ENCODE measurements at places on chromosomes 6 and 20. TPM values are rescaled to one million over a fixed set of nuclear protein-coding genes. Genes with fewer than 3 reads are reported as not detected.

DNA sequence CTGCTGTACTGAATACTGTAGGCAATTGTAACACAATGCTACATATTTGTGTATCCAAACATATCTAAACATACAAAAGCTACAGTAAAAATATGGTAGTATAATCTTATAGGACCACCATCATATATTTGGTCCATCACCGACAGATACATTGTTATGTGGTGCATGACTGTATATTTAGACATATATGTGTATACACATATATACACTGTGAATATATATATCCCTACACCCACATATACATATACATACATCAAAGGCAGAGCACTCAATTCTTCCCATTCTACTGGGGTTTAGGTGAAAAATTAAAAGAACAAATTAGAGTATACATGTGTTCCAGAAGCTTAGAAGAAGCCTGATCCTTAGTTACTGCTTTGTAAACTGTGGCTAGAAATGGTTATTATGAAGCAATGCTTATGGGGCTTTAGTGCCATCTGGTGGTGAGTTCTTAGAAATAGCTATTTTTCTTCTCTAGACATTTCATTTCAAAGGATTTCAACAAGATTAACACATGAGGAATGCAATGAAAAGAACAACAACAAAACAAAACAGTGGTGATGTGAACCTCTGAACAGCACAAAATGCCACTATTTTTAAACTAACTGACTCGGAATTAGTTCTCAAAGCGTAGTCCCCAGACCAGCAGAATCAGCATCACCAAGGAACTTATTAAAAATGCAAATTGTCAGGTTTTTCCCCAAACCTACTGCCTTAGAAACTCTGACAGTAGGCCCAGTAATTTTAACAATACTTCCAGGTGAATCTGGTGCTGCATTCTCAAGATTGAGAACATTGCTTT lies 38.0 kb downstream of the PKHD1 start:
- H3K27me3 ChIP-seq: no peaks in the 10 kb centered on the region
- no peaks in the 10 kb centered on the region for H3K36me3 ChIP-seq
- no peaks in the 10 kb centered on the region for H3K4me1 ChIP-seq
- DNase-seq: no peak
- H3K4me3 ChIP-seq: no peak overlapping the region

- H3K27ac ChIP-seq: no peak overlapping the region
- H3K4me1 ChIP-seq: no peaks in the 10 kb centered on the region
- H3K27me3 ChIP-seq: no peaks in the 10 kb centered on the region
- DNase-seq: no peak
- no peaks in the 10 kb centered on the region for H3K36me3 ChIP-seq
Observed at GRCh38 chr6:301526-301925, 9.2 kb downstream of the DUSP22 start.

DNA sequence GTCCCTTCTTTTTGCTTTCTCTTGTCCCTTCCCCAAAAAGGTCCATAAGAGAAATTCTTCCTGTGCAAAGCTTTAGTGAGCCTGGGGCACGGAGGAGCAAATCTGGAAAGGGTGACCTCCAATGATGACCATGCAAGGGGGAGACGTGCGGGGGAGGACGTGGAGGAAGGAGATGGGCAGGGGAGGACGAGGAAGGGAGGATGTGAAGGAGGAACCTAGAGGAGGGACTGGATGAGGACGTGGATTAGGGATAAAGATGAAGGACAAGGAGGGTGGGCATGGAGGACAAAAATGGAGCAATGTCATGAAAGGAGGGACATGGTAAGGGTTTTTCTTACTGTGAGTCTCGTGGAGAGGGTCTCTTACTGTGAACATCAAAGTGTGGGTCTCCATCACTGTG lies 139.5 kb downstream of the ERMARD start:
- DNase-seq: no peak
- H3K27me3 ChIP-seq: no peaks in the 10 kb centered on the region
- no peak overlapping the region for H3K27ac ChIP-seq
- H3K4me1 ChIP-seq: no peaks in the 10 kb centered on the region
- H3K4me3 ChIP-seq: no peak overlapping the region

DNA sequence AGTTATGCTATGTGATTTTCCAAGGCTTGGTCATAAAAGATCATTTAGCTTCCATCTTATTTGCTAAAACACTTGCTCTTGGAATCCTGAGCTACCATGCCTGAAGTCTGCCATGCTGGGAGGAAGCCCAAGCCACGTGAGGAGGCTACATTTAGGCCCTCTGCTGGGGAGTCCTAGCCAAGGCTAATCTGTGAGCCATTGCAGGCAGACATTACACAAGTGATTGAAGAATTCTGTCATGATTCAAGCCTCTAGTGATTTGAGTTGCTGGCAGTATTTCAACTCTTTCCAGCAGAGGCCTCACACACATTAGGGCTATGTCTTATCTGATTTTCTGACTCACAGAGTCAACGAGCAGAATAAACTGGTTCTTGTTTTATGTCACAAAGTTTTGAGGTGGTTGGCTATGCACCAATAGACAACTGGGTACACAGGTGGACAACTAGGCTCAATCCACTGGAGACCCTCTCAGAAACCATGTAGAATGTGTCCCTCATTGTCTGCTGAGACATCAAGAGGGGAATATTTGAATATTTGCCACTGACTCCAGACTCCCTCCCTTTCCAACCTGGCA lies 227.2 kb upstream of the SULF2 start:
- H3K4me1 ChIP-seq: no peaks in the 10 kb centered on the region
- H3K4me3 ChIP-seq: no peak overlapping the region
- no peak for DNase-seq
- no peaks in the 10 kb centered on the region for H3K36me3 ChIP-seq
- H3K27me3 ChIP-seq: no peaks in the 10 kb centered on the region
- H3K27ac ChIP-seq: no peak overlapping the region

DNA sequence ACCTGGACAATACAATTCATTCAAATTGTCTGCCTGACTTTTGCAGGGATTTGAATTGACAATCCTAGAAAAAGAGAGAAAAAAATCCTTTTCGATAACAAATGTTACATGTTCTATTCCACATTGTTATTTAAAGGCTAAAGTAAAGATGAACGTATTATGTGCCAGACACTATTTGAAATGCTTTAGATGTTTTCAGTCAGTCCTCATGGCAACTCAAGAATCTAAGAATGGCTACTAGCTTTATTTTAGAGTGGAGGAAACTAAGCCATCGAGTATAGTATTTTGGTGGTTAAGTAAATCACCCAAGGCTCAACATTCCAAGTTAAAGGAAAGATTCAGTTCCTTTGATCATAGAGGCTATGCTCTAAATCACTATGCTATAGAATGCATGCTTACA lies 558.6 kb upstream of the MAN1A1 start:
- no peaks in the 10 kb centered on the region for H3K27me3 ChIP-seq
- H3K27ac ChIP-seq: no peak overlapping the region
- no peak for DNase-seq
- no peaks in the 10 kb centered on the region for H3K4me1 ChIP-seq
- H3K4me3 ChIP-seq: no peak overlapping the region

GRCh38 chr6:111148110-111148509 lies 60.8 kb downstream of the SLC16A10 start:
- H3K4me3 ChIP-seq: no peak overlapping the region
- no peaks in the 10 kb centered on the region for H3K27me3 ChIP-seq
- no peak for DNase-seq
- no peaks in the 10 kb centered on the region for H3K36me3 ChIP-seq
- no peak overlapping the region for H3K27ac ChIP-seq
- no peaks in the 10 kb centered on the region for H3K4me1 ChIP-seq

- no peak overlapping the region for H3K4me3 ChIP-seq
- H3K27me3 ChIP-seq: no peaks in the 10 kb centered on the region
Observed at GRCh38 chr6:138685257-138685656, 88.3 kb upstream of the CCDC28A start.

- H3K4me1 ChIP-seq: no peaks in the 10 kb centered on the region
- DNase-seq: no peak
- no peak overlapping the region for H3K4me3 ChIP-seq
- no peak overlapping the region for H3K27ac ChIP-seq
Observed at GRCh38 chr6:6645261-6645917, 56.9 kb downstream of the LY86 start.

INSM1 gene
- total RNA-seq: 1.5 TPM

SLC22A7 gene
- not detected for total RNA-seq

CSE1L gene
- 64.0 TPM for total RNA-seq

DSP gene
- 211 TPM for total RNA-seq

IL17A gene
- total RNA-seq: not detected
